ENCODE measurements at places on chromosomes 6 and 20.

DNA sequence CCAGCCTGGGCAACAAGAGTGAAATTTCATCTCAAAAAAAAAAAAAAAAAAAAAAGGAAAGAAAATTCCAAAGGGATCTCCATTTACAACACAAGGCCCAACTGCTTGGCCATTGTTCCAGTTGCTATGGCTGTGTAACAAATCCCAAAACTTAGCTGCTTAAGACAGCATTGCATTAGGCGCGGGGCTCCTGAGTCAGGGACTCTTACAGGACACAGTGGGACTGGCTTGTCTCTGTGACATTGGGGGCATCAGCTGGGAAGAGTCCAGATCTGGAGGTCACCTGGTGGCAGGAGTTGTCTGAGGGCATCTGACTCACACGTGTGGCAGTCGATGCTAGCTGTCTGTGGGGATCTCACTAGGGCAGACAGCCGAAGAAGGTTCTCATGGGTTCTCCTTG is 35.6 kb downstream of the TTLL9 start:
- DNase-seq: no peak

- DNase-seq: no peak
Measured at GRCh38 chr6:148175550-148176188, 167.0 kb upstream of the SASH1 start.

GRCh38 chr6:1995636-1996035 is 249.8 kb downstream of the GMDS start:
- no peak for DNase-seq

GRCh38 chr6:170597278-170597677 is 12.8 kb upstream of the PDCD2 start:
- no peak for DNase-seq

- DNase-seq: no peak
Measured at GRCh38 chr6:1780251-1780867, 170.6 kb downstream of the FOXC1 start.

DNA sequence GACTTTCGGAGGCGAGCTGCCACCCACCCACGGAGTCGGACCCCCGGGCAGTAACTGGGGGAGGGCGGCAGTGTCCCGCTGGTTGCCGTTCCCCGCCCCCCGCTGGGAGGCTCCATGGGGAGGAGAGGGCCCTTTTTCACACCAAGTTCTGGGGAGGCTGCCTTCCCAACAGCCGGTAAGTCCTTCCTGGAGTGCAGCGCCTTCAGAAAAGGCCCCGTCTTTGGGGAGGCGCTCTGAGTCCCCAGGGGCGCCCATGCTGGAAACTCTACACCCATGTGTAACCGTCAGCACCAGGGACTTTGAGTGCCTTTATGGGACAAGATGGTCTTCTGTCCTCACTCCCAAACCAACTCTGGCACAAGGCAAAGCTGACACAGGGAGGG is 430 bp upstream of the SOX18 start:
- no peak for DNase-seq

GRCh38 chr6:108102965-108103364 is 28.4 kb upstream of the OSTM1 start:
- no peak for DNase-seq

- DNase-seq: no peak
Measured at GRCh38 chr6:128919412-128920180, 36.7 kb downstream of the LAMA2 start.

GRCh38 chr6:44779130-44779826 is 391.8 kb downstream of the CDC5L start:
- peak; percentile 69 for DNase-seq

- no peak for DNase-seq
Measured at GRCh38 chr6:127900935-127901334, at the start of gene THEMIS. THEMIS (minus strand) TSS chr6:127901058; CDS start chr6:127900932, 126 bp downstream.

DNA sequence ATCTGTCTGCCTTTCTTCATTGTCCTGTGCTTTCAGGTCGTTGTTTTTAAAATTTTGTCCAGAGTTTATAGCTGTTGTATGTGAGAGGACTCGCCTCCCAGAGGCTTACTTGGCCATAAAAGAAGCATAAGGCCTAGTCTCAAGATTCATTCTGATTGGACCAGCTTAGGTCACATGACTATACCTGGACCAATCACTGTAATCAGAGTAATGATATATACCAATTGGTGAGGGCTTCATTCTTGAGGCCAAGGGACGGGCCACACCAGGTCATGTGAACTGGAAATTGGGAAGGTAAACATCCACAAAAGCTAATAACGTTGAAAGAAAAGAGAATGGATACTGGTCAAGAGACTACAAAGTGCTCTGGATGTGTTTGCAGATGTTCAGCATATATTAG is 141.4 kb upstream of the SULF2 start:
- DNase-seq: no peak

DNA sequence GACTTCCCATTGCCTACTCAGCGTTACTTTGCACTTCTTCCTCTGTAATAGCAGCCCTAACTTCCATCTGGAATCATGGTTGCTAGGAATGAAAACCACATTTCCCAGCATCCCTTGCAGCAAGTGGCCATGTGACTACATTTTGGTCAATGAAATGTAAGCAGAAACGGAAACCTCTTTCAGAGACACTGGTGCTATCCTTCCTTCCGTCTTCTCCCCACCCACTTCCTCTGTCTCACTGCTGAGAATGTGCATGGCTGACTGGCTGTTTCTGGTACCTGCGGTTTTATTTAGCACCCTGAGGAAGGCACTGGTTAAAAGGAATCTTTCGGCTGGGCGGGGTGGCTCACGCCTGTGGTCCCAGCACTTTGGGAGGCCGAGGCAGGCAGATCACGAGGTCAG is 107.4 kb downstream of the SCML4 start:
- DNase-seq: no peak

Measured in aorta (tissue), 5 donors.